Stimulated activated CD4-positive, alpha-beta T cell treated with anti-CD3 and anti-CD28 coated beads, Interleukin-4, amount 100 ng/mL, for 48 hours (primary cell): ENCODE measurements at places on chromosomes 3 and 15.
A peak's percentile ranks its signal among the peaks of the same experiment; 100 is the strongest.

DNA sequence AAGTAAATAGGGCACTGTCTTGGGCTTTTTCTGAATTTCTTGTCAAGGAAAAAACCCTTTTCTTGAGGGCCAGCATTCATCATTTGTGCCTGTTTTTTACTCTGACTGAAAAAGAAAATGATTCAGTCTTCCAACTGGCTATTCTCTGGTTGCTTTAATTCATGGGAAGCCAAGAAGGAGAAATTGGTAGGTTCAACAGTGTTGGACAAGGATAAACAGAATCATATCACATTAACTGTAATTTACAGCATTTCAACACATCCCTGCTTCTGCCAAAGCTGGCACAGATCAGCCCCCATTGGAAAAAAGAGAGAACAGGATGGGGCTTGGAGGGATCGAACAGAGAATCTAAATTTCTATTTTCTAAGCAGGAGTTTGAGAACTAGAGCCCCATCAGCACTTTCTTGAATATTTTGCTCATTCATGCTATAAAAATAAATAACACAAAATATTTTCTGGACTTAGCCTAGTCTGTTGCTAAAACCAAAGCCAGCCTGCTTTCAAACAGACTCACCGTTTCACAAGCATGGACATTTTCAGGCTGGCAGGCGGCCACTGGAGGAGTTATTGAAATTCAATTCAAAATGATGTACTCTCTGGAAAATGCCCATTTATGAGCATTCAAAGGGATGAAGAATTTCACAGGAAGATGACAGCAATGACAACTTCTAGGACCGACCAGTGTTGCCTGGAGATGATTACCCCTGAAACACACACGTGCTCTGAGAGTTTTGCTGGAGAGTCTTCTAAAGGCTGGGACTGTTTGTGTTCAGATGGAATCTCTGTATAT is 181.2 kb downstream of the WNT5A start:
- no peak for DNase-seq

GRCh38 chr15:73375012-73375411 is 6.3 kb upstream of the HCN4 start:
- DNase-seq: no peak

DNA sequence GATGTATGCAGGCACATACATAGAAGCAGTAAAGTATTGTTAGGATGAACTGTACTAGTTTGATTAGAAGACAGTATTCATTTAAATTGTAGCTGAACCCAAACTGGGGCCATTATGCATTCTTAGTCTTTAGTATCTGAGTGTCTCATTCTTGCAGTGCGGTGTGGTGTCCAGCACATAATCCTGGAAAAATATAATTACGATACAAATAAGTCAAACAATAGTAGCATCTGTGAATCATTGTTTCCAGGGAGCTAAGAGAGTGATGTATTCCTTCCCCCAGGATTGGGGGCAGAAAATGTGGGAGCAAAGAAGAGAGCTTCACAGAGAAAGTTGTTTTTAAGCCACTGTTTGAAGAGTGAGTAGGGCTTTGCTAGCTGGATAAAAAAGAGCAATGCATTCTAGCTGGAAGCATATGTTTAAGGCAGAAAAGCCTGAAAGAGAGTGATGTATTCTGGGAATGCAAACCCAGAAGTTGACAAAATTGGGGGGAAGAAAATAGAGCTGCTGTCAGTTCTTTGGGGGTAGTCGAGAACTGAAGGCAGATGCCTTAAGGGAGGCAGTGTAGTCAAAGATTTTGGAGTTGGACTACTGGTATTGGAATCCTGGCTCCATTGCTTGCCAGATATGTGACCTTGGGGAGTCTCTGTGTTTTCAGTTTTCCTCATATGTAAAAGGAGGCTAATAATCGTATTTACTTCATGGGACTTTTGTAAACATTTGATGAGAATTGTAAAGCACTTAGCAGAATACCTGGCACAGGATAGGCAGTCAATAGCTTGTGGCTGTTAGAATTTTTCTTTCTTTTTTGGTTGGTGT is 14.1 kb downstream of the SLMAP start:
- DNase-seq: no peak

GRCh38 chr3:30890907-30891306 is 3.6 kb downstream of the GADL1 start:
- no peak for DNase-seq

- no peak for DNase-seq
Observed at GRCh38 chr15:55266547-55266946, 23.1 kb downstream of the RAB27A start.

- peak; percentile 97 for DNase-seq
Observed at GRCh38 chr3:129439817-129440617, at the start of the genes IFT122 and MBD4. IFT122 (plus strand) TSS chr3:129440224; CDS start chr3:129440331, 107 bp downstream. MBD4 (minus strand) TSS chr3:129439948; CDS start chr3:129439833, 115 bp downstream.

- peak; percentile 78 for DNase-seq
Observed at GRCh38 chr3:196179380-196180308, 31.6 kb downstream of the ZDHHC19 start.

GRCh38 chr3:54294214-54294613 is 171.9 kb downstream of the CACNA2D3 start:
- no peak for DNase-seq

DNA sequence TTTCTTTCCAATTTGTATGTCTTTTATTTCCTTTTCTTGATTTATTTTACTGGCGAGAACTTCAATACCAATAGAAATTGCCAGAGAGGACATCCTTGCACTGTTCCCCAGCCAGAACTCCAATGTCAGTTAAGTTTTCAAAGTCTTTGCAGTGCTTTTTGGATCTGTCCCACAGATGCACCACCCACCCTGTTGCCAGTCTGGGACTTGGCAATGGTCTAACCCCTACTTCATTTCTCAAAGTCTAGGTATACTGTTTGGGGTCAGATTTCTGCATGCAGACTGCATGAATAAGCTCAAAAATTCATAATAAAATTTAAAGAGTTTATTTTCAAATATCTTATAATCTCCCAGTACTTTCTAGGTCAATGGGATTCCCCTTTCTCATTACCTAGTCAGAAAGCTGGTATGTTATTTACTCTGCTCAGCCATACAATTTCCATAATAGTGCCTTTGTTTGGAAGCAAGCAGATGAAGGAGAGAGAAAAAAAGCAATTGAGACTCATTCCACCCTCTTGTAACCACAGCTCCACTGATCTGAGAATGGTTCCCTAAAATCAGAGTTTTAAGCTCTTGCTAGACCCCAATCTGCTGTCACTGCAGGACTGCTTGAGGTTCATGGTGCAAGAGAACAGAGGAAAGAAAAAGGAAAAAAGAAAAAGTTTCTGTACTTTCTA is 125.9 kb upstream of the PLXND1 start:
- DNase-seq: no peak

- no peak for DNase-seq
Observed at GRCh38 chr15:80596521-80596976, 98.6 kb upstream of the ABHD17C start.
